IMR-90 (cell line): ENCODE measurements at places on chromosomes 6 and 20. TPM values are rescaled to one million over a fixed set of nuclear protein-coding genes. Genes with fewer than 3 reads are reported as not detected.

CDH26 gene
- not detected in 2 replicates for total RNA-seq

HCRTR2 gene
- under 0.01 TPM in 1 of 2 replicates, not detected in the other for total RNA-seq

DNMT3B gene
- total RNA-seq = 1.3 and 1.4 TPM in 2 replicates

ITPR3 gene
- 1.6 and 1.7 TPM in 2 replicates for total RNA-seq

SNRNP48 gene
- 5.2 and 9.4 TPM in 2 replicates for total RNA-seq

SYCP2L gene
- not detected in 2 replicates for total RNA-seq

PDCD2 gene
- 46.1 and 50.3 TPM in 2 replicates for total RNA-seq

EPPIN gene
- total RNA-seq = not detected in 2 replicates

- no peak overlapping the region for H3K27ac ChIP-seq
- no peaks in the 10 kb centered on the region for H3K36me3 ChIP-seq
- no peak for DNase-seq
- peaks cover 2% of the 10 kb centered on the region; the same call in 1 of the 2 replicates for H3K4me1 ChIP-seq
Observed at GRCh38 chr6:150666071-150666470, 66.4 kb downstream of the PLEKHG1 start.

GRCh38 chr20:35709259-35709658 lies 10.1 kb downstream of the ROMO1 start:
- no peaks in the 10 kb centered on the region for H3K4me1 ChIP-seq
- DNase-seq = no peak
- peaks cover 69% of the 10 kb centered on the region for H3K36me3 ChIP-seq
- no peaks in the 10 kb centered on the region for H3K27me3 ChIP-seq
- no peak overlapping the region for H3K4me3 ChIP-seq

DNA sequence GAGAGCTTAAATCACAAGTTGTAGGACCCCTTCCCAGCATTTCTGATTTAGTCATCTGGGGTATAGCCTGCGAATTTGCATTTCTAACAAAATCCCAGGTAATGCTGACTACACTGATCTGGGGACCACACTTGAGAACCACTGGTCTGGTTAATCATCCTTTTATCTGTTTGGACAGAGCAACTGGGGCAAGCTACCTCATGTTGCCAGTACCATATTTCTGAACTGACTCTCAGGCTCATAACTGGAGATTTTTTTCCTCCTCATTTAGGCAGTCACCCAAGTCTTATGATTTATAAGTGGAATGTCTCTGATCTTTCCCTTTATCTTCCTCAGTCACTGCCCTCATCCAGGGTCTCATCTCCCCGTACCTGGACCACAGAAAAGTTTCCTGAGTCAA lies 12.0 kb upstream of the GTF3C6 start:
- peaks cover 5% of the 10 kb centered on the region; the same call in 1 of the 2 replicates for H3K4me1 ChIP-seq
- no peaks in the 10 kb centered on the region for H3K27me3 ChIP-seq
- H3K27ac ChIP-seq = no peak overlapping the region
- peak; percentile 36 for DNase-seq

DNA sequence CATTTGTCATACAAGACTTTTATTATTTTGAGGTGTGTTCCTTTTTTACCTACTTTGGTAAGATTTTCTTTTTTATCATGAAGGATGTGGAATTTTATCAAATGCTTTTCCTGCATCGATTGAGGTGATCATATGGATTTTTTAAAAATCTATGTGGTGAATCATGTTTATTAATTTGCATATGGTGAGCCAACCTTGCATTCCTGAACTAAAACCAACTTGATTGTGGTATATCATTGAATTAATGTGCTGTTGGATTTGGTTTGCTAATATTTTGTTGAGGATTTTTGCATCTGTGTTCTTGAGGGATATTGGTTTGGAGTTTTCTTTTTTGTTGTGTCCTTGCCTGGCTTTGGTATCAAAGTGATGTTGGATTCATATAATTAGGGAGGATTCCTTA lies 848.1 kb upstream of the EYS start:
- H3K27me3 ChIP-seq = no peaks in the 10 kb centered on the region
- no peak overlapping the region for H3K27ac ChIP-seq
- no peaks in the 10 kb centered on the region for H3K4me1 ChIP-seq
- DNase-seq = no peak
- no peak overlapping the region for H3K4me3 ChIP-seq
- no peaks in the 10 kb centered on the region for H3K36me3 ChIP-seq

DNA sequence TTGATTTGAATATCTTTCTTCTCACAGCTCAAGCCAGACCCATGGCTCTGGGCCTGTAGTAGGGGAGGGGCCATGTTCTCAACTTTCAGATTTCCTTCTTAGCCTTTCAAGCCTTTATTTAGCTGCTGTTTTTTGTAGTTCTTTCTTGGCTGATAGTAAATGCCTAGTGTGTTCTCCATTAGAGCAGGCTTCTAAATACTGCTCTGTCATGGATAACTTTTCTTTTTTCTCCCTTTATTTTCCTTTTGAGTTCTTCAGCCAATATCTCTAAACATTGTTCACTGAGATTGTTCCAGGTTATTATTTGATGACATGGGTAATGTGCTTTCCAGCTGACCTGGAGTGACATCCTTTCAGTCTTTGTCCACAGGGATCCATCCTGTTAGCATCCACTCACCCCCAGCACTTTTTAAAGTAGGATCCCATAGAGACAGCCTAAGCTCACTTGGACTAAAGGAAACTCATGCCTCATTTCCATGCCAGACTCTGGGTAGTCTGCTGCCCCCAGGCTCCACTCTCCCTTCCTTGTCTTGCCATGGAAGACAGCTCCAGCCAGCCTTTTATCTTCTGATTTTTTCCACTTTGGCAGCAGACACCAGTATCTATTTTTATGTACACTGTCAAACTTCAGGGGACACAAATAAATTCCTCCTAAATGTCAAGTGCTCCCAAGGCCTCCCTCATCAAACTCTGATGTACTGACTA lies 645.6 kb downstream of the RNF144B start:
- no peak for DNase-seq
- H3K36me3 ChIP-seq = no peaks in the 10 kb centered on the region
- H3K4me1 ChIP-seq = no peaks in the 10 kb centered on the region
- no peak overlapping the region for H3K4me3 ChIP-seq
- H3K27ac ChIP-seq = no peak overlapping the region
- H3K27me3 ChIP-seq = no peaks in the 10 kb centered on the region

GRCh38 chr6:50213146-50213545 lies 163.4 kb upstream of the DEFB112 start:
- no peaks in the 10 kb centered on the region for H3K36me3 ChIP-seq
- H3K4me3 ChIP-seq = no peak overlapping the region
- DNase-seq = no peak
- H3K27me3 ChIP-seq = no peaks in the 10 kb centered on the region
- H3K4me1 ChIP-seq = no peaks in the 10 kb centered on the region

- no peak overlapping the region for H3K4me3 ChIP-seq
- H3K27me3 ChIP-seq = no peaks in the 10 kb centered on the region
- DNase-seq = no peak
- H3K27ac ChIP-seq = no peak overlapping the region
- H3K4me1 ChIP-seq = no peaks in the 10 kb centered on the region
Observed at GRCh38 chr6:169975701-169976100, 224.3 kb downstream of the ERMARD start.

GRCh38 chr6:22666586-22666985 lies 97.2 kb downstream of the HDGFL1 start:
- DNase-seq = no peak
- no peak overlapping the region for H3K27ac ChIP-seq
- no peak overlapping the region for H3K4me3 ChIP-seq
- H3K36me3 ChIP-seq = no peaks in the 10 kb centered on the region
- no peaks in the 10 kb centered on the region for H3K27me3 ChIP-seq

DNA sequence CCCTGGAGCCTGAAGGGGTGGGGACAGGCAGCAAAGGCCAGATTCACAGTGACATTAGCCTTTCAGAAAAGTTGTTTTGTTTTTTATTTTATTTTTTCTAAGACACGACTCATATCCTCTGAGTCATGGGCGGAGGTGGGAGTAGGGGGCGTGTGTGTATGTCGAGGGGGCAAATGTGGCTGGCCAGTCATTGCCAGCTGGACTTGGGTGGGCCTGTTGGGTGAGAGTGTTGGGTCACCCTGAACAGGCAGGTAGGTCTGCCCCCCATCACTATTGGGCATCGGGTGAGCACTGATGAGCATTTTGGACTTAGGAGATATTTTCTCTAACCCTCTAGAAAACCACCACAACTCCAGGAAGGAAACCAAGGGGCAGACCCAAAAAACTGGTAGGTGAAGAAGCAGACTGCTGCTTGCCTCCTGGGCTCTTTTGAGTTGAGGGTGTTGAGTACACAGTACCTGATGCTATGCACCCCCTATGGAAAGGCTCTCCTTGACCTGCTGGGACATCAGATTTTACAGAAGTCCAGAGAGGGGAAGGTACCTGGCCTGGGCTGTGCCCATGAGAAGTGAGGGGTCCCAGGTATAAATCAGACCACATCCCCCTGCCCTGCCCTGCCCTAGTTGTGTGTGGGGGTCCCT lies 5.6 kb downstream of the SMIM29 start:
- peaks cover 27% of the 10 kb centered on the region for H3K36me3 ChIP-seq
- H3K4me3 ChIP-seq = no peak overlapping the region
- H3K4me1 ChIP-seq = peaks cover 34% of the 10 kb centered on the region
- H3K27ac ChIP-seq = peak overlapping the region; percentile 92
- no peaks in the 10 kb centered on the region for H3K27me3 ChIP-seq
- DNase-seq = peak; percentile 77

GRCh38 chr6:34494973-34495372 lies 29.1 kb downstream of the PACSIN1 start:
- H3K27ac ChIP-seq = no peak overlapping the region
- H3K4me1 ChIP-seq = peaks cover 2% of the 10 kb centered on the region; the same call in 1 of the 2 replicates
- peaks cover 9% of the 10 kb centered on the region for H3K27me3 ChIP-seq
- no peaks in the 10 kb centered on the region for H3K36me3 ChIP-seq
- no peak for DNase-seq

- H3K4me3 ChIP-seq = no peak overlapping the region
- no peaks in the 10 kb centered on the region for H3K4me1 ChIP-seq
- H3K36me3 ChIP-seq = no peaks in the 10 kb centered on the region
- no peak overlapping the region for H3K27ac ChIP-seq
- H3K27me3 ChIP-seq = no peaks in the 10 kb centered on the region
Observed at GRCh38 chr6:160667639-160668481, 3.8 kb upstream of the LPA start.

DNA sequence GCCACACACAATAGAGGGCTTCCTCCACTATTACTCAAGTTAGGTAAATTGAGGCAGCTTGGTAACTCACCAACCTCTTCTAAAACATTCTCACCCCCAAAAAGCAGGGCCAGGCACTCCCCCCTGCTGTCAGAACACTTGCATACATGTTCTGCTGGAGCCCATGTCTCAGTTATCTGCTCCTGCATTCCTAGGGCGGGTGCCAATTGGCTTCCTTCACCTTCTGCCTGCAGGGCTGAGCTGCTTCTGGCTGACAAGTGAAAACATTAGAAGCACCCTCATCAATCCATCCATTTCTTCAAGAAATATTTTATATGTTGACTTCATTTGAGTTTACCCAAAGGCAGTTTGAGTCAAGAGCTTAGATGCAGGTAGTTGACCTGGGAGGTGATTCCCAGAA lies 4.5 kb upstream of the ENTPD6 start:
- H3K27me3 ChIP-seq = peaks cover 28% of the 10 kb centered on the region
- no peak overlapping the region for H3K27ac ChIP-seq
- H3K36me3 ChIP-seq = no peaks in the 10 kb centered on the region

GRCh38 chr20:23032750-23033078 lies 2.4 kb upstream of the SSTR4 start:
- H3K27ac ChIP-seq = no peak overlapping the region
- H3K4me1 ChIP-seq = no peaks in the 10 kb centered on the region
- no peak for DNase-seq
- H3K27me3 ChIP-seq = peaks cover 16% of the 10 kb centered on the region

DNA sequence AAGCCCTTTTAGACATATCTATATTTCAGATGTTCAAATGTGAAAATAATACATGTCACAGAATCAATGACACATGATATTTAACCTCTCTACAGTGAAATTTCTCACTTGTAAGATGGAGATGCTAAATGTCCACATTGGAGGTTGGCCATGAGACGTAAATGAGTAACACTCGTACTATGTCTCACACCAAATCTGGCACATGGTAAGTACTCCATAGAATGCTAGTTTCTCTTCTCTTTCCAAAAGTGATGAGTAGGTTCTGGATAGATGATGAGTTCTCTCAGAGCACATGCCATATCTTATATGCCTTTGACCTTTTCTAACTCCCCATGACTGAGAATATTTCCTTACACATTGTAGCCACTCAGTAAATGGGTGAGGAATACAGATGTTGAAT lies 17.7 kb downstream of the GFOD1 start:
- H3K27me3 ChIP-seq = no peaks in the 10 kb centered on the region
- no peak for DNase-seq

DNA sequence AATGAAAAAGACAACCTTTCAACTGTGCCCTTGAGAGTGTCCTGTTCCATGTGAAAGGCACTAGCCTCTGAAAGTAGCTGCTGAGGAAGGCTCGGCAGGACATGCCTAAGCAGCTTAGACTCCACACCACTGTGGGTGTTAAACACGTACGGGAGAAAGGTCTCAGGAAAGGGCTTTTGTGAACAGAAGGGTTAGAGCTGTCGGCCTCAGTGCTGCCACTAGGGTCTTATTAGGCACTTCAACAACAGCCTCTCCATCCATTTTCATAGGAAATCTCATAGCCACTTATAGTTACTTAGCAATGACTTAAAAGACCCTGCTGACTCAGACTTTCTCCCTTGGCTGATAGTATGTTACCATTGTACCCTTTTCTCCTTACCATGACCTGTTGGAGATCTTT lies 662.8 kb downstream of the TBC1D32 start:
- DNase-seq = no peak
- H3K4me1 ChIP-seq = no peaks in the 10 kb centered on the region

DNA sequence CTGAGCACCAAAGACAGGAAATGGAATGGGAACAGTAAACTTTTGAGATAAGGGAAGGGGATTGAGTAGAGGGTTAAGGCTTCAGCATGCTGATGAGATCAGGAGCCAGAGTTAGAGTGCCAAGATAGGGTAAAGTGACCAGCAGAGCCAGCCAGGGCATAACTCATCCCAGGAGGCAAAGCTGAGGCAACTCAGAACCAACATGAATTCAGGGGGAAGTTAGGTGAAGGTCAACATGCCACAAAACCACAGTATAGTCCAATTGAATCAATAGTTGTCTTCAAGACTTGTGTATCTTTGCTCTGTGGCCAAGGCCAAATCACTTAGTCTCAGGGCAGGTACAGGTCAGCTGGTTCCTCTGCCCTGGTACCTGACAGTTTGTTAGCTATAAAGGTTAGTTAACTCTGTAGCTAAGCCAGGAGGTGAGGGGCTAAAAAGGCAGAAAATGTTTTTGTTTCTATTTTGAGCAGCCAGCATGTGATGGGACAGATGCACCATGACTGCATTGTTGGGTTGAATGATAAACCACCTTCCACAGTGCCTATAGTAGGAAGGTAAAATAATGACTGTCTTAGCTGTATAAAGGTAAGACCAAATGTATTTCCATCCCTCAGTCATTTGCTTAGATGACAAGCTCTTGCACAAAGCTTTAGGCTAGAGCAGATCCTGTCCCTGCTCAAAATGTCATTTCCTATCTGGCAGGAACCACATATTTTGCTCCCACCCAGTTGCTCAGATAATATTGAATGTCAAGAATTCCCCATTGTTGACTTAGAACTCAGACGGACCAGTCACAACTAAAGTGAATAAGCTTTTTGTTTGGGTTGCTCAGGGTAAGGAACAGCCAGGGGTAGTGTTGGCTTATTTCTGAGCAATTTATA lies 15.8 kb downstream of the RNF8 start:
- DNase-seq = peak; percentile 39
- H3K4me3 ChIP-seq = no peak overlapping the region
- no peak overlapping the region for H3K27ac ChIP-seq
- peaks cover 20% of the 10 kb centered on the region for H3K36me3 ChIP-seq
- H3K4me1 ChIP-seq = peaks cover 16% of the 10 kb centered on the region
- no peaks in the 10 kb centered on the region for H3K27me3 ChIP-seq

GRCh38 chr20:39309458-39309857 lies 347.3 kb downstream of the DHX35 start:
- no peaks in the 10 kb centered on the region for H3K36me3 ChIP-seq
- no peak overlapping the region for H3K27ac ChIP-seq
- no peaks in the 10 kb centered on the region for H3K4me1 ChIP-seq
- no peak for DNase-seq

GRCh38 chr6:121925534-121926255 lies 473.8 kb upstream of the HSF2 start:
- H3K27ac ChIP-seq = no peak overlapping the region
- no peaks in the 10 kb centered on the region for H3K4me1 ChIP-seq
- no peak for DNase-seq
- no peaks in the 10 kb centered on the region for H3K36me3 ChIP-seq
